ENCODE measurements at places on chromosomes 2 and 18. TPM values are rescaled to one million over a fixed set of nuclear protein-coding genes. Genes with fewer than 3 reads are reported as not detected.

DNA sequence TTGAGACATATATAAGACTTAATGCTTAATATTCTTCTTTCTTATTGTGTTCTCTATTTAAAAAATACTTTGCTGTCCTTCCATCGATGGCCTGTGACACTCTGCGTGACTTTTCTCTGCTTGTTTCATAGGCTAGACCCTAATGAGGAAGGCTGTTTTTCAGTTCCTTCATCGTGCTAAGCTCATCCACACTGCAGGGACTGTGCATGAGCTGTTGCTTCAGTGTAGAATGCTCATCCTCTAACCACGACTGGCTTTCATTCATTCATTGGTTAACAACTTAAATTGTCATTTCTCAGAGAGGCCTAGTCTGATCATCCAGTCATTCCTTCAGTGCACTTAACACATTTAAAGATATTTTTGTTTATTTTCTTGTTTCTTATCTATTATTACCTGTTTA is 134.4 kb downstream of the CCDC85A start:
- DNase-seq: no peak

Gene CFAP53
- 0.56 TPM for total RNA-seq

DNA sequence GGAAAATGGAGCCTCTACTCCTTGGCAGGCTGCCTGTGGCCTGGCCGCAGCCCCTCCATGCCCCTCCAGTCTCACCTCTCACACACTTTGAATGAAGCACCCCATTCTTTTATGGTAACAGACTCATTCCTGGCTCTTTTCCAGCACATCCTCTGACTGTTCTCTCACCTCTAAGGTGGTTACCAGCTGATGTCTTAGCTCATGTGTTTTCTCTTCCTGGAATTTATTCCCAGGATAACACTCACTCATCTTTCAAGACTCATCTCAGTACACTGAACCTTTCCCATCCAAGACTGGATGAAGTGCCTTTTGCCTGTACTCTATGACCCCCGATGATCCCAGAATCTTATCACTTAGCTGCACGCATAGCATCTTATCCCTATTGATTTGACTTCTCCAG is 50.6 kb downstream of the SLC9A4 start:
- no peak for DNase-seq

DNA sequence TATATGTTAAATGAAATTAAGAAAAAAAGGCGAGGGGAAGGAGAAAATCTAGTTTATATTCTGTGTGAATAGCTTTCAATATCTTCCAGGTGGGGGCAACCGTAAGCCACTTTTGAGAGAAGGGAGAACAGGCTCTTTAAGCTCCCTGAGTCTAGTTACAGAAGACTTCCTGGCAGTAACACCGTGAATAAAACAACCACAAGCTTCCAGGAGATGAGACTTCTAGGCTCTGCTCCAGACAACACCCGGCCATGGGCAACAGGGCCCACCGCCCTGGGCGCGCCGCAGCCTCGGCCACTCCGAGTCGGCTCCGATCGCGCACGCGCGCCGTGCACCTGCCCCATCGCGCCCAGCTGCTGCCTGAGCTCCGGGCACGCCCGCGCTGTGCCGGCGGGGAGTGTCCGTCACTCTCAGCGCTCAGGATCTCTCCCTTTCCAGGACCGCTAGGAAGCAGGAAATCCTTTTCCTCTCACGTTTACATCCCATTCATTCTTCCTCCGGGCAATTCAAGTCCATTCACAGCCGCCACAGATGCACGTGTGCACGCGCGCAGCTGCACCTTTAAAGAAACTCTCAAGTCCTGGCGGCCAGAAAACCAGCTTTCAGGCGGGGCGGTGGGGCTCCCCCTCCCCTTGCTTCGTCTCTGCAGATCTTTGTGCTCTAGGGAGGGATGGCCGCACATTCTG is 19.4 kb upstream of the PAX3 start:
- DNase-seq: peak; percentile 82

DNA sequence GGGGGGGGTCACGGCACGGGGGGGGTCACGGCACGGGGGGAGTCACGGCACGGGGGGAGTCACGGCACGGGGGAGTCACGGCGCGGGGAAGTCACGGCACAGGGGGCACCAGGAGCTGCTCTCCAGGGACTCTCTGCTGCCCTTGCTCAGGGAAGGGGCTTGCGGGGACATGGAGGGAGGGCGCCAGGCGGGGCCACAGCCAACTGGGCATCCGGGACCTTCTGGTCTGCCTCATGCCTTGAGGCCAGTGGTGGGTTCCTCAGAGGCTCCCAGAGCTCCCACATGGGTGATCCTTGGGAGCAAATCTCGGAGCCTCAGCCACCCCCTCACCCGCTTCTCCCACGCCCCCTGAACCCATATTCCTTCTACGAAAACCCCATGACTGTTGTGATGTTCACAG is 55.8 kb upstream of the TMEM18 start:
- no peak for DNase-seq

GRCh38 chr2:124837496-124837895 is 812.4 kb downstream of the CNTNAP5 start:
- DNase-seq: no peak

GRCh38 chr2:54585136-54585733 is 129.1 kb downstream of the SPTBN1 start:
- DNase-seq: no peak

- no peak for DNase-seq
Measured at GRCh38 chr2:215914054-215914776, 99.1 kb downstream of the MREG start.

- DNase-seq: no peak
Measured at GRCh38 chr2:165239856-165240515, 772 bp downstream of the SCN2A start.

GRCh38 chr2:219998107-219998506 is 370.7 kb downstream of the SLC4A3 start:
- DNase-seq: no peak

Gene CNGA3
- total RNA-seq: 0.10 TPM

GRCh38 chr2:183348492-183348891 is 224.2 kb downstream of the NUP35 start:
- no peak for DNase-seq

GRCh38 chr2:46929612-46930011 is 14.0 kb upstream of the MCFD2 start:
- DNase-seq: no peak

DNA sequence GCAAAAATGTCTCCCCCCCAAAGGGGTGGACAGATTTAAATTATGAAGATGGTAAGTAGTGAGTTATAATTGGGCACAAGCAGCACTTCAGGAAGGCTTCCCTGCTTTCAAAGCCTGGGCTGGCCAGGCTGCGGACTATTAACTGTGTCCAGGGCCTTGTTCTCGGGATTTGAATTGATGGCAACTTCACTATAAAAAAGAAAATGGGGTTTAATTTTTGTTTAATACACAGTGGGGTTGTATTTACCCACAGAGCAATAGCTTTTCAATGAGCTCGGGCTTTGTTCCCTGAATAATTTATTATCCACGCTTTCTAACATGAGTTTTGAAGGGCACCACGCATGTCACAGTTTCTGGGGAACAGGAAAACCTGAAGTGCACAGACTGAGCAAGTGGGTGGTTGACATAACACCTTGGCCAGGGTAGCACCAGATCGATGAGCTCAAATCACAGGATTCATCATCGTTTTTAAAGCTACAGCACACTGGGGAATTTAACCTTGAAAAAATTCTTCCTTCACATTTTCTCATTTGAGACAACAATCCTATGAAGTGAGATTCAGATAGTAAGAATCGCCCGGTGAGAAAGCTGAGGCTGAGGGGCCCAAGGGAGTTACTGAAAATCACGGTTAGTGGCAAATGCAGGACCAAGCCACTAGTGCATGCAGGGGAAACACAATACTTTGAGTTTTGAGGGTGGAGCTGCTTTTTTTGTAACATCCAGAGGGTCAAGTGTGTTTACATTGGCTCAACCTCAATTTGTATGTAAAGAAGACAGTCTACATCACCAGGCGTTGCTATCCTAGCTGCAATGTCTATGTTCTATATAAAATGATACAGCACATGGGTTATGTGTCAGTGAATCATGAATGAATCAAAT is 28.9 kb upstream of the LMAN1 start:
- no peak for DNase-seq

- no peak for DNase-seq
Measured at GRCh38 chr2:162697111-162697510, 141.5 kb downstream of the KCNH7 start.

GRCh38 chr2:71895320-71896161 is 252.1 kb downstream of the CYP26B1 start:
- no peak for DNase-seq

- DNase-seq: no peak
Measured at GRCh38 chr18:52163478-52163877, 176.5 kb upstream of the DCC start.

- DNase-seq: no peak
Measured at GRCh38 chr18:75067996-75068645, 140.8 kb downstream of the PTGR3 start.

Gene EVX2
- not detected for total RNA-seq

Gene DNAJC5G
- total RNA-seq: not detected

GRCh38 chr2:138071720-138072719 is 107.7 kb downstream of the HNMT start:
- DNase-seq: no peak

- DNase-seq: no peak
Measured at GRCh38 chr2:164053021-164053420, 317.2 kb upstream of the FIGN start.

DNA sequence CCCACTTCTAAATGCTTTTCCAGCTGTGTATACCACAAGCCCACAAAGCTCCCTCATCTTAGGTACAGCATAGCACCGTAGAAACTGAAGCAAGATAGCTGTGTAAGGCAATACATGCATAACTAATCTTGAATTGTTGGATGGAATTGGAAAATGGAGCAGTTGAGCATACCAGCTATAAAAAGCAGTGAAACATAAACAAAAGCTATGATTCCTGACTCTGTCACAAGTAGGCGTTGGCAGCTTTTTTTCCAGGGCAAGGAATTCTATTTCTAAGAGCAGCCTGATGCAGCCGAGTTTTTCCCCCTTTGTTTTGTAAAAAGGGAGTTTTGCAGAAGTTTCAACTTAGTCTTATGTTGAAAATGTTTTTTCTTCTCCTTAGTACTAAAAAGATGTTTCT is 32.4 kb downstream of the MOGAT1 start:
- no peak for DNase-seq

DNA sequence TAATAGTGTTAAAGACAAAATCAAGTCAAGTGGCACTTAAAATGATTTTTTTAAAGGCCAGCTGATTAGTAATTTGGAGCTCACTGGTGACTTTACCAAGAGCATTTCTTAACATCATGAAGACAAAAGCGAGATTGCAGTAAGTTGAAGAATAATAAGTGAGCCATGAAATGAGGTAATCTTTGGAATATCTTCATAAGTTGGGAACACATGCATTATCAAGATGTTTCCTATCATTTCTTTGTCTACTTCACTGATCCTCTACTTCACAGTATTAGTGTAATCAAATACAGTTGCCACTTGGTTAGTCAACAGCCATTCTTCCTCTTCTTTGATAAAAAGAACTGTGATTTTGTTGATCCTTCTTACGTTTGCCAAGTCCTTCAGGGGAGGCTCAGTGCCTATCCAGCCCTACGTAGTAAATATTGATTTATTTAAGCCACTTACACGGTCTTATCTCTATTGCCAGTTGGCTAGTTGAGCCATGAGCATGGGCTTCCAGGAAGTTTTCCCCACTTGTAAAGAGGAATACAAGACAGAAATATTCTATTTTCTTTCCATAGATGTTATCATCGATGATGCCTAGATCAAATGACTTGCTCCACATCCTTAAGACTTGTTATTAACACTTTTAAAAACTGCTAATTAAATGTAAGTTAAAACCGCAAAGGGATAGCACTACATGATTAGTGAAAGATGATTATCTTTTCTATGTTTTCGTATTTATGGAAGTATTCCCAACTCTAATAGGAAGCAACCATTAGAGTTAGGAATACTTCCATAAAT is 46.1 kb downstream of the YES1 start:
- DNase-seq: no peak

Gene EPB41L3
- 16.8 TPM for total RNA-seq

Gene CCDC138
- total RNA-seq: 7.6 TPM

Gene LOXL3
- 10.0 TPM for total RNA-seq

- no peak for DNase-seq
Measured at GRCh38 chr2:120218181-120218580, 5.0 kb downstream of the TMEM185B start.

DNA sequence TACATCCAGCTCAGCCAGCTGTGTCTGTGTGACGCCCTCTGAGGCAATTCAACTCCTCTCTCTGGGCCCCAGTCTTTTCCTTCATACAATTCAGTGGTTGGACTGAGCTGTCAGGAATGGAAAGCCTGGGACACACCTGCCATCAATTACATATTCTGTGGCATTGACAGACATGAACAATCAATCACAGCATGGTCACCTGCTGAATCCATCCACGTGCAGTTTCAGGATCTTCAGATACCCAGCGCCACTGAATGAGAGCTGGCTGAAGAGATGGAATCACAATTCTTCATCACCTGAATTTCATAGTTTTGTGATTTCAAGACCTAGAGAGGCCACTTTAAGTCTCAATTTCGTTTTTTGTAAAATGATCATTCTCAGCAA is 5.1 kb downstream of the ADRA2B start:
- no peak for DNase-seq

Gene KCNG2
- total RNA-seq: 0.56 TPM

GRCh38 chr2:42342061-42342794 is 18.8 kb downstream of the COX7A2L start:
- no peak for DNase-seq

GRCh38 chr2:38700881-38701458 is 35.1 kb downstream of the GALM start:
- DNase-seq: no peak

Gene HOXD1
- 3.8 TPM for total RNA-seq

DNA sequence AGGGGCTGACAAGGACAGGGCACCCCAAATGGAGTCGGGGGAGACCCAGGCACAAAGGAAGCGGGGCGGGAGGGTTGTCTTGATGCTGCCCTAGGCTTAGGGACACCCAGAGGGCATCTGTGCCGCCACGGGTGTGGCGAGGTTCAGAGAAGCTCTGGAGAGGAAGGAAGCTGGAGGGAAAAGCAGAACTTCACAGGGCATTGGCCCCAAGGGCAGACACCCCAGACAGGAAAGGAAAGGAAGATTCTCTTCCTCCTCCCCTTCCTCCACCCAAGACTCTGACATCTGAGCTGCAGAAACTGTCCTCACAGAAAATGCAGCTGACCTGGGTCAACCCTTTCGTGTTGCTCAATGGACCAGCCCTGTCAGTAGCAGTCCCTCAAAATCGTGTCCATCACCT is 25.6 kb downstream of the DNMT3A start:
- no peak for DNase-seq

DNA sequence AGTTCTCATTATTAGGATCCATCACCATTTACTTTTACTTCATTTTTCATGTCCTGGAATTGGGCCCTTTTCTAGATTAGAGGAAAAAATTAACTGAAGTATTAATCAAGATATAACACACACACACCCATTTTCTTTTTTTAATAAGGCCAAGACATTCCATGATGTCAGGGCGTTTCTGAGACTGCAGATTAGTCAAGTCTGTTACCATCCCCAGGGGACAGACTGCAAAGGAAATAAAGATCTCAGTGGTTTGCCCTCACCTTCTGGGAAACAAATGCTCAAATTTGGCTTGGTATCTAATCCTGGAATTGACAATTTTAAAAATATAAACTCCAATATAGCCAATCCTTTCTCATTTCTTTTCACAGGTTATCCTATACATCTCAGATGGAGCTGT is 27.4 kb downstream of the RMP24 start:
- DNase-seq: no peak

Gene POTEC
- total RNA-seq: not detected

Gene GALR1
- total RNA-seq: not detected

Gene CPLX4
- total RNA-seq: not detected
